Fibroblast of skin of left biceps (primary cell): ENCODE measurements at places on chromosomes 13 and 19.

DNA sequence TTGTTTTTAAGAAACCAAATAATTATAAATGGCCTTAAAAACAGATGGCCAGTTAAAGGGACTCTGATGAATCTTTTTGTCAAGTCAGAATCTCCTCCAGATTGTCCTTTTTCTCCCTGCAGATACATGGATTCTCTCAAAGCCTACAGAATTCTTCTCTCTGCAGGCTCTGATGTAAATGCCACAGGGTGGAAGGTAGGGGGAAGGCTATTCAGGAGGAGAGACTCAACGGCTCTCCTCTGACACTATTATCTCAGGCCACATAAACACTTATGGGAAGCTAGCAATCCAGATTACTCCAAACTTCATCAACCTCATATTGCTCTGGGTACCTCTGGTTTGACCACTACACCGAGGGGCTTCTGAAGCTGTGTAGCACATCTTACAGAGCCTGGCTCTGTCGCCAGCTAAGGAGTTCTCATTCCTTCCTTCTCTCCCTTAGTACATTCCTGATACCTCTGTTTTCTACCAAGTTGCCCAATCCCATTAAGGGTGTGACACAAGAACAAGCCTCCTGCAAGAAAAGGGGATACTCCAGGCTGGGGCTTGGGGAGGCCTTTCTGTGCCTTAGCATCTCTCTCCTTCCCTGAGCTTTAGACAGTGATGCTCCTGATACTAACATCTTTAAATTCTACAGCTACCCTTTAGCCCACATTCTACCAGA lies 14.9 kb downstream of the LCP1 start:
- no peak for DNase-seq

DNA sequence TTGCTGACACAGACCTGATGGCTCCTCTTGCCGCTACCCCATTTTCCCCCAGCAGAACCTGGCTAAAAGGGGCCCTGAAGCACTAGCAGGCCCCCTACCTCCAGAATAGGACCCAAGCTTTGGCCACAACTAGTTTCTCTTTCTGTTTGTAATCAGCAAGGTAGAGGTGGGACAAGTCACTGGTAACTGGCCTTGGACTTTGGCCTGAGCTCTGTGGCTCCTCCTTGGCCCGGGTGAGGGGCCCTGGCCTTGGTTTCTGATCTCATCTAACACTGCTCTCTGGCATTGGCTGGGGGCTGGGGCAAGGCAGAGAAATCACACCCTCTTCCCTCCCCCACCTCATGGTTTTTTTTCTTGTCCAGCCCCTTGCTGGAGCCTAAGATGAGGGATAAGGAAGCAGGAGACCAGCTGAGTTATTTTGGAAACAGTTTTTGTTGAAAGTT lies 2.1 kb downstream of the CALM3 start:
- DNase-seq, result no peak

DNA sequence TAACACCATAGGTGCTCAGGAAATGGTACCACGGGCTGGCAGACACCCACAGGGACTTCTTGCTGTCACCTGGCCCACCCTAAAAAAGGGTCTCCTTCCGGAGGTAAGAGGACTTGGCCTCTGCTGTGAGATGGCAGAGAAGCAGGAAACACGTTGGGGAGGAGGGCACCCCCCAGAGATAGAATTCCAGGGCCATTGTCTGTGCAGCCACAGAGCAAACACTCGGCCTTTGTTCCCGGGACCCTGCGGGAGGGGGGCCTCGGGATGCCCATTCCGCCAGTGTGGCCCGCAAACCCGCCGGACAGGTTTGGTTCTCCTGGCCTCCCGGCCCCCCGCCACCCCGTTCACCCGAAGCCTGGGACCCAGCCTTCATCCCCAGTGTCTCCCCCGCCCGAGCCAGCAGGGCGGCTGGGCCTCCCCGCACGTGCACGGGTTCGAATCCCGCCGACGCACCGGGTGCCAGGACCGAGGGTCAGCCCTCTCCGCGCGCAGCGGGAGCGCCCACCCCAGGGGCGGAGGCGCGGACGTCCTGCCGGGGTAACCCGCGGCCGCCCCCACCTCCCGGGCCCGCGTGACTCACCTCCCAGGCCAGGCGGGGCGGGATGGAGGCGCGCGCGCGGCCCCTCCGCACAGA lies 714 bp downstream of the PLPP2 start:
- DNase-seq, result no peak

GRCh38 chr13:94590744-94591143 lies 5.2 kb downstream of the TGDS start:
- DNase-seq, result no peak
